ENCODE measurements at places on chromosomes 11 and 22. TPM values are rescaled to one million over a fixed set of nuclear protein-coding genes. Genes with fewer than 3 reads are reported as not detected.

MMP1 gene
- total RNA-seq: 0.28 TPM

FAM227A gene
- total RNA-seq: 0.43 TPM

GUCY1A2 gene
- 12.7 TPM for total RNA-seq

ALDH3B1 gene
- 3.2 TPM for total RNA-seq

TMEM86A gene
- total RNA-seq: 2.7 TPM

MS4A4E gene
- total RNA-seq: not detected

TMEM45B gene
- total RNA-seq: 1.7 TPM

CABP7 gene
- 1.7 TPM for total RNA-seq

RPUSD4 gene
- 27.2 TPM for total RNA-seq
